ENCODE measurements at places on chromosomes 12 and 14. TPM values are rescaled to one million over a fixed set of nuclear protein-coding genes. Genes with fewer than 3 reads are reported as not detected.
A peak's percentile ranks its signal among the peaks of the same experiment; 100 is the strongest.

Gene IFNG-AS1
- total RNA-seq: not detected

Gene MBIP
- 35.2 TPM for total RNA-seq

Gene MDGA2
- not detected for total RNA-seq

Gene DLST
- total RNA-seq: 151 TPM

Gene KRT73
- 0.36 TPM for total RNA-seq

Gene FGF6
- total RNA-seq: not detected

DNA sequence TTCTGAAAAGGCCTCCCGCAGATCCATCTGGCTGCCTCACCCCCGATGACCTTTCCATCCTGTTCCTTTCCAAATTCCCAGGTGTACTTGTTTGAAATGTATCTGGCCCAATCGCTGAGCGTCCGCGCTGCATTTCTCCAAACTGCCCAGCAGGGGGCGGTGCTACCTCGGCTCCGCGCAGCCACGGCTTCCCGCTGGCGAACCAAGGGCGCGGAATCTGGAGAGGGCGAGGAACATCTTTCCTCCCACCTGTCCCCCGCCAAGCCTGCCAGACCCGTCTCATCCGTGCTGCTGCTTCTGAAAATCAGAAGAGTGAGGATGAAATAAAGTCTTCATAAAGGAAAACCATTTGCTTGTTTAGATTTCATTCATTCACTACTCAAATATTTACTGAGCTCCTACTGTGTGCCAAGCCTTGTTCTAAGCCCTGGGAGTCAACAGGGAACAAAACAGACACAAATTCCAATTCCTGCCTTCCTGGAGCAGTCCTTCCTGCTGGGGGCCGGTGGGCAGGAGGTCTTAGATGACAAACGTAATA, 16.8 kb upstream of the MYL2 start:
- peak; percentile 62 for DNase-seq
- no peak overlapping the region for H3K27ac ChIP-seq
- H3K4me3 ChIP-seq: no peak overlapping the region
- H3K36me3 ChIP-seq: no peaks in the 10 kb centered on the region
- peaks cover 5% of the 10 kb centered on the region for H3K4me1 ChIP-seq

DNA sequence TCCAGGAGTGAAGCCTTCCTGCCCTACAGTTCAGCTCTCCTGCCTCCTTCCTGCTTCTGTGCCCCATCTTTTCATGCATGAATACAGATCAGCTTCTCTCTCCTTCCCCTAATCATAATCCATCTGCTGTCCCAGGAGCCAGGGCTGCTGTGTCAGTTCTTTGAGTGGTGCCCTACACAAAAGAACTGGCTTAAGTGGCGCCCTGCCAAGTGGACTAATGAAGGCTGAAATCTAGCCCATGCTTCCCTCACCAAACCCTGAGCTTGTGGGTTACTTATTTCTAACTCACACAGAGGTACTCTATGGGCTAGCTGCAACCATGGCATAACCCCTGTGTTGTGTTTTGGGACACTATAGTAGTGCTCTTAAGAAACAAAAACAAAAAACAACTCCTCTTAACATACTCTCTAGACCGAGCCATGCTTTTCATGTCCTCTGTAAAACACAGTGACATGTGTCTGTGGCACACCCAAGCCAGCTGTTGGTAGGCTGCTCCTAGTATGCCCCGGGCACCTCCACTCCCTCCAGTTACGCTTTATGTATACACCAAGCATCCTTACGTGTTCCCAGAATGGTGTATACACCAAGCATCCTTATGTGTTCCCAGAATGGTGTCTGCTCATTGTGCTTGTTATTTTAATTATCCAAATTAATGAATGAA, 19.3 kb upstream of the ETV6 start:
- H3K36me3 ChIP-seq: peaks cover under 1% of the 10 kb centered on the region
- H3K27me3 ChIP-seq: no peaks in the 10 kb centered on the region
- no peak for DNase-seq
- H3K4me3 ChIP-seq: no peak overlapping the region
- H3K4me1 ChIP-seq: no peaks in the 10 kb centered on the region
- no peak overlapping the region for H3K27ac ChIP-seq

- H3K27ac ChIP-seq: no peak overlapping the region
- H3K4me3 ChIP-seq: no peak overlapping the region
- peaks cover 14% of the 10 kb centered on the region for H3K4me1 ChIP-seq
- no peak for DNase-seq
- H3K36me3 ChIP-seq: peaks cover 2% of the 10 kb centered on the region
Observed at GRCh38 chr12:66117242-66117641, 13.3 kb downstream of the LLPH start.

- H3K4me3 ChIP-seq: no peak overlapping the region
- no peak overlapping the region for H3K27ac ChIP-seq
- peaks cover 51% of the 10 kb centered on the region for H3K4me1 ChIP-seq
- DNase-seq: no peak
Observed at GRCh38 chr12:50219544-50219943, 52.4 kb upstream of the CERS5 start.

GRCh38 chr12:49534731-49535278, 4.0 kb upstream of the KCNH3 start:
- no peaks in the 10 kb centered on the region for H3K36me3 ChIP-seq
- peaks cover 8% of the 10 kb centered on the region for H3K4me1 ChIP-seq
- no peak overlapping the region for H3K27ac ChIP-seq
- H3K4me3 ChIP-seq: no peak overlapping the region
- DNase-seq: no peak

DNA sequence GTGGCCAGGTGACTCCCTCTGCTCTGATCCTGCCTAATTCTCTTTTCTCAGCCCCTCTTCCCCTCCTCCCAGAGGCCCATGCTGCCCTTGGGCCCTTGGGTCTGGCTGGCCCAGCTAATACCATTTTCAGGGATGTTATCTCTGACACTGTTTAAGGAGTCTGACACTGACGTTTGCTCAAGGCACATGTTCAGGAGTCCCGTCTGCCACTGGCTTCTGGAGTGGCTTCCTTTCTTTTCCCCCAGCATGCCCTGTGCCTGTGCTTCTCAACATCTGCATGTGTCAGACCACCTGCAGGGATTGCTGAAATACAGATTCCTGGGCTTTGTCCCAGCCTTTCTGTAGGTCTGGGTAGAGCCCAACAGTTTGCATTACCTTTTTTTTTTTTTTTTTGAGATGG, 128.9 kb downstream of the BCL11B start:
- H3K36me3 ChIP-seq: no peaks in the 10 kb centered on the region
- peaks cover 5% of the 10 kb centered on the region for H3K4me1 ChIP-seq
- no peak overlapping the region for H3K27ac ChIP-seq
- DNase-seq: no peak
- H3K27me3 ChIP-seq: no peaks in the 10 kb centered on the region

DNA sequence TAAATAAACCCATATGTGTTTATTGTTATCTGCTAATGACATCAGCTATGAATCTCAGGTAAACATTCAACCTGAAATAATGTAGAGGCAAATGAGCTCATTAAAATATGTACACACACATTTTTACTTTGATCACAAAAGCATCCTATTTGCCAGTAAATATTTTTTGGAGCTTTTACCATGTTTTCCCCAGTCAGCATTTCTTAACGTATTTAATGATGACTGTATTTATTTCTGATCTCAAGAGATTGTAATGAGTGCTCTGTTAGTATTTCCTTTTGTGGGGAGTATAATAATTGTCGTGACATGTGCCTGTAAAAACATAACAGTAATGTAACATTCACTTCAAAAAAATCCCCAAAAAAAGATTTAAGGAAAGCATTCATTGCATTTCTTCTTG, 52.1 kb downstream of the FRMD6 start:
- H3K36me3 ChIP-seq: no peaks in the 10 kb centered on the region
- no peaks in the 10 kb centered on the region for H3K27me3 ChIP-seq
- no peak overlapping the region for H3K27ac ChIP-seq
- DNase-seq: no peak
- H3K4me1 ChIP-seq: no peaks in the 10 kb centered on the region

DNA sequence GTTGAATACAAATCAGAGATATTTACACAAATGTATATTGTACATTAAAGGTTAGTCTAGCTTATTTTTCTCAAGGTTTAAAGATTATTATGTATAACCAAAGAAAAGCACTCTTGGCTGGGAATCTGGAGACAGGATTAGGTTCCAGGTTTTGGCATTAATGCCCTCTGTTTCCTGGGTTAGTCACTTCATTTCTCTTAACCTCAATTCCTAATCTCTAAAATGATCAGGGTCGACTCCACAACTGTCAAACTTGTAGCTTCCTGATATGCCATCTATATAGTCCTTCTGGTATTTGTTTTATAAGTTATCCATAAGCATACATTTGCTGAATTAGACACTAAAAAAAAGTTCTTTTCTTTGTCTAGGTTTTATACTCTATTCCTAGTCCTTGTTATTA, 2.6 kb downstream of the ITPR2 start:
- H3K36me3 ChIP-seq: peaks cover 6% of the 10 kb centered on the region
- peaks cover 71% of the 10 kb centered on the region for H3K4me1 ChIP-seq
- no peak overlapping the region for H3K27ac ChIP-seq
- no peaks in the 10 kb centered on the region for H3K27me3 ChIP-seq

GRCh38 chr14:85695300-85695699, 165.4 kb downstream of the FLRT2 start:
- H3K4me3 ChIP-seq: no peak overlapping the region
- no peaks in the 10 kb centered on the region for H3K36me3 ChIP-seq
- no peaks in the 10 kb centered on the region for H3K27me3 ChIP-seq
- no peaks in the 10 kb centered on the region for H3K4me1 ChIP-seq
- DNase-seq: no peak

DNA sequence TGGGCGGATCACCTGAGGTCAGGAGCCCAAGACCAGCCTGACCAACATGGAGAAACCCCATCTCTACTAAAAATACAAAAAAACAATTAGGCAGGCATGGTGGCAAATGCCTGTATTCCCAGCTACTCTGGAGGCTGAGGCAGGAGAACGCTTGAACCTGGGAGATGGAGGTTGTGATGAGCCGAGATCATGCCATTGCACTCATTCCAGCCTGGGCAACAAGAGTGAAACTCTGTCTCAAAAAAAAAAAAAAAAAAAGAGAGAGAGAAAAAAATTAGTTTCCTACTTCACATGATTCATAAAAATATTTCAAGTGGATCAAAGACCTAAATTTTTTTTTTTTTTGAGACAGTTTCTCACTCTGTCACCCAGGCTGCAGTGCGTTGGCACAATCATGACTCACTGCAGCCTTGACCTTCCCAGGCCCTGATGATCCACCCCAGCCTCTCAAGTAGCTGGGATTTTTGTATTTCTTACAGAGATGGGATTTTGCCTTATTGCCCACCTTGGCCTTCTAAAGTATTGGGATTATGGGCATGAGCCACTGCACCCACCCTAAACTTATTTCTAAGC, 24.9 kb downstream of the FCF1 start:
- no peak overlapping the region for H3K27ac ChIP-seq
- H3K4me1 ChIP-seq: no peaks in the 10 kb centered on the region
- no peak overlapping the region for H3K4me3 ChIP-seq
- no peaks in the 10 kb centered on the region for H3K27me3 ChIP-seq
- no peak for DNase-seq

GRCh38 chr12:41067941-41068645, 120.0 kb upstream of the PDZRN4 start:
- no peak overlapping the region for H3K4me3 ChIP-seq
- H3K4me1 ChIP-seq: no peaks in the 10 kb centered on the region
- no peak for DNase-seq
- no peaks in the 10 kb centered on the region for H3K36me3 ChIP-seq
- H3K27ac ChIP-seq: no peak overlapping the region

- no peak for DNase-seq
- peaks cover 7% of the 10 kb centered on the region for H3K4me1 ChIP-seq
- no peak overlapping the region for H3K4me3 ChIP-seq
- no peaks in the 10 kb centered on the region for H3K27me3 ChIP-seq
- no peaks in the 10 kb centered on the region for H3K36me3 ChIP-seq
Observed at GRCh38 chr14:24699052-24699451, 65.1 kb upstream of the GZMB start.

GRCh38 chr12:97548931-97549330, 86.3 kb downstream of the RMST start:
- no peaks in the 10 kb centered on the region for H3K4me1 ChIP-seq
- no peak overlapping the region for H3K27ac ChIP-seq
- no peak overlapping the region for H3K4me3 ChIP-seq
- H3K27me3 ChIP-seq: no peaks in the 10 kb centered on the region
- DNase-seq: no peak

GRCh38 chr12:3110578-3110977, 33.4 kb downstream of the TSPAN9 start:
- no peak for DNase-seq
- no peaks in the 10 kb centered on the region for H3K36me3 ChIP-seq
- peaks cover 9% of the 10 kb centered on the region for H3K27me3 ChIP-seq
- no peak overlapping the region for H3K27ac ChIP-seq
- H3K4me1 ChIP-seq: no peaks in the 10 kb centered on the region
- no peak overlapping the region for H3K4me3 ChIP-seq

DNA sequence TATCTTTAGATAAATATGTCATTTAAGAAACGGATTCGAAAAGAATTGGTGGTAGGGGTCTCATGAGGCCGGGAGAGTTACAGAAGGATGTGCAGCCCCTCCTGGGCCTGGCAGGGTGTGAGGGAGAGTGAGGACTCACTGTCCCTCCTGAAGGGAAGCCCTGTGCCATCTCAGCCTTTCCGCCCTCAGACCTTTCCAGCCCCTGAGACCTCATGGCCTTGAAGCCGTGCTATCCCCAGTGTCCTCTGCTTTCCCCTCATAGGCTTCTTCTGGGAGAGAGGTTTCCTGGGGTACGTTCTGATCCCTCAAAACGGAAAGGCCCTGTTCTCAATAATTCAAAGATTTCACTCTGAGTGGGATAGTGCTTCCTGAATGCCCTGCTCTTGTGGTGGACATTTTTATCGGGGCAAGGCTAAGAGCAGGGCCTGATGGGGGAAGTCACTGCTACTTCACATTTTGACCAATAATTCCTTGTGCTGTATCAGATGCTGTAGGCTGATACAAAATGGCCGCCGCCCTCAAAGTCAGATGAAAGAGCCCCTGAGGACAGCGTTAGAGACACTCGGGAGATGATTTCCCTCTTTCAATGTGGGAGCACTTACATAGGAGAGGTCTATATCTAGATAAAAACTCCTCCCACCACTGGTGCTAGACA, 1.3 kb downstream of the CD4 start:
- H3K27me3 ChIP-seq: no peaks in the 10 kb centered on the region
- peaks cover 15% of the 10 kb centered on the region for H3K36me3 ChIP-seq
- no peak for DNase-seq

DNA sequence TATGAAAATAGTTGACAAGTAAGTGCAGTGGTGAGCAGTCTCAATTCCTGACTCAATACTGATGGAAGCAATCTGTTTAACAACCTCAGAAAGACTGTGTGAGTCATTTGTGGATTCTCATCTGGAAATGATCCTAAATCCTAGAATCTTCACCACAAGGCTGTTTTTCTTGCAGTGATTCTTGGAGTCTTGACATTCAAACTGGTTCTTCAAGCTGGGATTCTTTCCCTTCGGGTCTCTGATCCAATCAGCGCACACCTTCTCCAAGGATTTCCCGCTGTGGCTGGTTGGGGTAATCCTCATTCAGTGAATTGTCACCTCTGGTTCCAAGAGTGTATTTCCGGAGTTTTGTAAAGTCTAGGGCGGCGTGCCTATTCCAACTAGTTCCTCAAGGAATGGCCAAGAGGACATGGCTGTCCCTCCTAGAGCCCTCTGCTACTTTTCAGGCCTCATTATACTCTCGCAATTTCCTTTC, 37.7 kb upstream of the FOXJ2 start:
- H3K4me3 ChIP-seq: no peak overlapping the region
- peaks cover 24% of the 10 kb centered on the region for H3K4me1 ChIP-seq
- DNase-seq: no peak
- peaks cover 5% of the 10 kb centered on the region for H3K36me3 ChIP-seq
- no peaks in the 10 kb centered on the region for H3K27me3 ChIP-seq

GRCh38 chr14:64714432-64715025, 10.3 kb downstream of the PLEKHG3 start:
- peaks cover under 1% of the 10 kb centered on the region for H3K27me3 ChIP-seq
- no peak overlapping the region for H3K4me3 ChIP-seq
- peaks cover 6% of the 10 kb centered on the region for H3K4me1 ChIP-seq
- H3K36me3 ChIP-seq: peaks cover 9% of the 10 kb centered on the region
- no peak for DNase-seq
- no peak overlapping the region for H3K27ac ChIP-seq

Data from activated T-cell treated with anti-CD3 and anti-CD28 coated beads, Interleukin-2, amount 50 U/mL, for 72 hours (primary cell).